ENCODE measurements at places on chromosomes 6 and 20.

GRCh38 chr20:58926802-58927489 lies 54.1 kb upstream of the NELFCD start:
- DNase-seq, result no peak

GRCh38 chr20:15949391-15949790 lies 623.9 kb downstream of the KIF16B start:
- no peak for DNase-seq

DNA sequence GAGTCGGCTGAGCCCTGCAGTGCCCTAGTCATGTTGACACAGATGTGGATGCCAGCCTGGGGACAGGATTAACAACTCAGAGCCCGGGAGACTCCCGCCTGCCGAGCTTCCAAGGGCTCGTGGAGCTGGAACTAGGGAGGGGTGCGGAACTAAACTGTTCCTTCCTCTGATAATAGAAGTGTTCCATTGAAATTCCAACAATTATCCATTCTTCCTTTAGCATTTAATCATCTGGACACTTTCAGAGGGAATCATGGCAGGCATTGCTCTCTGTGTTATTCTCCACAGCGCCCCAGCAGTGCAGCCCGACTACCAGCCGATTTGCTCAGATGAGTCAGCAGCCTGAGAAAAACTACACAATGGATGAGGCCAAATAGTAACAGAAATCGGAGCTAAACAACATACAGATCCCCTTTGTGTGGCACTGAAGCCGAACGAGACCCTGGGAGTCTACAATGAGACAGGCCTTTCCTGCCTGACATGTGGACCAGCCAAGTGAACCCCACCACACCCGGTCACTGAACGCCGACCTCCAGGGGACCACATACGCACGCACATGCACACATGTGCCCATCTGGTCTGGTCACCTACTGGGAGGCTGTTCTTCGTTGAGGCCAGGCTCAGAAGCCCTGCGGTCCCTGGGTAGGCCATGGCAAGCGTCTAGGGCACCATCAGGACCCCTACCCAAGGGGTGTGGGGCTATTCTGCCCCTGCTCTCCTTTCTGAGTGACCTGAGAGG lies 238.4 kb upstream of the AFDN start:
- no peak for DNase-seq

DNA sequence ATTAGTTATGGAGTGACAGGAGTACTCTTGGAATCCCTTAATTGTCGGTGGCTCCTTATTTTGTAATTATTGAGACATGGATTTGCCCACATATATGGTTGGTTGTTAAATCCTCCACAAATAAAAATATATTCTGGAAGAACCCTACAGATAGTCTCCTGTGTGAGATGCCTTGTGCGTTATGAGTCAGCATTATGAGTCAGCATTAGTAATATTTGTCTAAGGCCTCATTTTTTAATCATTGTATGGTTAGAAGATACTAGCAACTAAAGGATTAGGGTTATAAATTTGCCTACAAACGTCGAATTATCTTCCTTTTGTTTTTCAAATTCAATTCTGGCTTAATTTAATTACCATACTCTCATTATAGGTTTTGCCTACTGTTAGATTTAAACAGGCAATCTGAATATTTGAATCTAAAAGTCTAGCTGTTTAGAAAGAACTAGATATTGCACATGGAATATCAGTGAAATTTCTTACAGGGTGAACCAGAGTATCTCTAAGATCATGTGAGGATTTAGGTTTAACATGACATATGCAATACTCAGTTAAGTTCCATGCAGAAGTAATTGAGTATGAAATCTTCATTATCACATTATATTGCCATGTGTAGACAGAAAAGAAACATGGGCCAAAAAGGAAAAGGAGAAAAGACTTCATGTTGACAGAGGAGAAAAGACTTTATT lies 5.9 kb downstream of the C6orf58 start:
- DNase-seq, result no peak

GRCh38 chr6:2503816-2504494 lies 246.8 kb downstream of the MYLK4 start:
- DNase-seq, result no peak

DNA sequence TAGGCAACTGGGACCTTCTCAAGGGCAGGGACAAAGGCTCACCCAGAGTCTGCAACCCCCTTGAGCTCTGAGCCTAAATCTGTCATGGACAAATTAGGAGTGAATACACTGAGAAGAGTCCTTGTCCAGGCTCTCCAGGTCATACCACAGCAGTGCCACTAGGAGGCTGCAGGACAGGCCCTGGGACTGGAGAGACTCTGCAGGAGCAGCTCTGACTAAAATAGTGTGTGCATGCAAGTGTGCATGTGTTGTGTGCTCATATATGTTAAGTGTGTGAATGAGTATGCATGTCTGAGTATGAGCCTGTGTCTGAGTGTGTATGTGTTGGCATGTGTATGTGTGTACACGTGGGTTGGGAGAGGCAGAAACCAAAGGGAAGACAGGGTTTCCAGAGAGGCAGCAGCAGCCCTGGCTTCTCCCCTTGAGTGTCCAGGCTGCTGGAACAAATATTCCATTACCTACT lies 27.1 kb downstream of the MRPL14 start:
- DNase-seq, result no peak

DNA sequence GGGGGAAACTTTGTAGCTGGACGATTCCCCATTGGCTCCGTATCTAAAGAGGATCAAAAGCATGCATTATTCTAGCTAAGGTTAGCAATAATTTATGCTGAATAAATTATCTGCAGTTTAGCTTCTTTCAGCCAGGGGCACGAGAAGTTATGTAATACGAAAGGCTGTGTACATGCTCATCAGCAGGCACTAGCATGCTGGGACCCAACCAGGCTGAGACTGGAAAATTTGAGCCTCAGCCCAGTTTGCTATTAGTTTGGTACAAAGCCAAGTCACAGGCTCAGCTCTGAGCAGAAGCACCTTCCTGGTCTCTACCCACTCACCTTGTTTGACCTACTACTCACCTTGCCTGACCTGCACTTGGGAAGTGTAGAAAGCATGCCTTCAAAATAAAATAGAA lies 328.1 kb upstream of the ARID1B start:
- DNase-seq, result no peak

DNA sequence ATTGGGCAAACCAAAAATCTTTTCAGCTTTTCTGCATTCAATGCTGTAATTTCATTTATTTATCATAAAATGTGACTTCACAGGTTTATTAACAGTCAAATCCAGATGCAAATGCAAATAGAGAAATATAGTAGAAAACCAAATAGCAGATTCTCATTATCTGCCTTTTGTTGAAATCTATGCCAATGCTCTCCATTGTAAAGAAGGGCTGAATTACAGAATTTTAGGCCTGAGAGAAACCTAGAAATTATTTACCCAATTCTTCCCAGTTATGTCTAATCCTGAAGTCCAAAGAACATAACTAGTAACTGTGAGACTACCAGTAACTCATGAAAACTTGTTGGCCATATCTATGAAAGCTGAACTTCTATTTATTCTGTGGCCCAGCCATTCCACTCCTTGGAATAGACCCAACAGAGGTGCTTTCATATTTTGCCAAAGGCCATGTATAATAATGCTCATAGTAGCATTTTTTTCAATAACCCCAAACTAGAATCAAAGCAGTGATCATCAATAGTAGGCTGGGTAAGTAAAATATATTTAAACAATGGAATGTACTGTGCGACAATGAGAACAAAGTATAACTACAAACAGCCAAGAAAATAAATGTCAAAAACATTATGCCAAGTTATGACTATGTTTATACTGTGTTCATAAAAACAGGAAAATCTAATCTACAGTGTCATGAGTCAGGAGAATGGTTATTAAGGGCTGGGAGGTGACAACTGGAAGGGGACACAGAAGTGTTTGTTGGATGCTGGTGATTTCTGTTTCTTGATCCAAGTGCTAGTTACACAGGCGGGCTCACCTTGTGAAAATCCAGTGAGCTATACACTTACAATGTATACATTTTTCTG lies 183.8 kb downstream of the HS3ST5 start:
- no peak for DNase-seq

- DNase-seq, result no peak
Measured at GRCh38 chr6:52894285-52894684, 15.2 kb downstream of the GSTA3 start.

DNA sequence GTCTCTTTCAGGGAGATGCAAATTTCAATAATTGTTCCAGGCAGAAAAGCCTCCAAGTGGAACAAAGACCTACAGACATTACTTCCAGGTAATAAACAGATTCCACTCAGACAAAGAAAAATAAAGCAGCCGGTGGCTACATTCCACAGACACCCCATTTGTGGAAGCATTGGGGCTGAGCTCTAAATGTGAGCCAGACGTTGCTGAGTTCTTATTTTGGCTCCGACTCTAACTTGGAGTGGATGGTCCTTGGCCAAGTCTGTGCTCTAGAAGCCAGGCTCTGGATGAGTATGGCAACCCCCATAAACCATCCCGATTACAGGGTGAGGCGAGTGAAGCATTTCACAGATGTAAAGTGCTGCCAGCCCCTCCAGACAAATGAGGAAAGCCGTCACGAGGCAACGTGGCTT lies 6.6 kb downstream of the TRAM2 start:
- DNase-seq, result no peak

GRCh38 chr20:64103871-64104666 lies 3.3 kb downstream of the NPBWR2 start:
- no peak for DNase-seq

GRCh38 chr6:143536866-143537691 lies 25.6 kb upstream of the FUCA2 start:
- peak; percentile 47 for DNase-seq

DNA sequence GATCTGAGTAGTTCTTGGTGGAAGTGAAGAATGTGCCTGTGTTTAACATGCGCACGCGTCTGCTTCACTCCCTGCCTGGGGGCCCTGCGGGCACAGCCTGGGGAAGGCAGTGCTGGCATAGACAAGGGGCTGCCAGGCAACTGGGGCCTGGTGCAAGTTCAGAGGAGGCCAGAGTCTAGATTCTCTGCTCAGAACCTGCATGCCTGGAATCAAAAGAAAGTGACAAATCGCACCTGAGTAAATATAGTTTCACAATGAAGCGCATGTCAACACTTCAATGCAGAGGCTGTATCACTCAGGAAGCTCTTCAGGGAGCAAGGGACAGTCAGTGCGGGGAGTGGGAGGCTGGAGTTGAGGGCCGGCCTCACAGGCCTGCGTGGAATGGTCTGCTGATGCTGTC lies 24.2 kb upstream of the PPP1R14C start:
- no peak for DNase-seq

DNA sequence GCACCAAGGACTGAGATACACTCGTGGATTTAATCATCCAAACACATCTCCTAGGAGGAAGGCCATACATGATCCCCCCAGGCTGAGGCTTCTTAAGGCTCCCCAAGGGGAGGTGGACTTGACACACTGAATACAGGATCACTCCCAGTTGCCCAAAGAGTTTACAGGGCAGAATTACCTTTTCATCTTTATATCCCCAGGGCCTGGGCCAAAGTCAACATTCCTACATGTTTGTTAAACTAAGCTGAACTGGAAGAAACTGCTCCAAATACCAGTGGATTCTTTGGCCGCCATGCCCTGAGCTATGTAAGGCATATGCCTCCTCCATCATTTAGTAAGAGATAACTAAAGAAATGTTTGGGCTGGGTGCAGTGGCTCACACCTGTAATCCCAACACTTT lies 22.2 kb upstream of the SERPINB1 start:
- no peak for DNase-seq

- no peak for DNase-seq
Measured at GRCh38 chr6:124478906-124479305, 483.3 kb upstream of the RNF217 start.

DNA sequence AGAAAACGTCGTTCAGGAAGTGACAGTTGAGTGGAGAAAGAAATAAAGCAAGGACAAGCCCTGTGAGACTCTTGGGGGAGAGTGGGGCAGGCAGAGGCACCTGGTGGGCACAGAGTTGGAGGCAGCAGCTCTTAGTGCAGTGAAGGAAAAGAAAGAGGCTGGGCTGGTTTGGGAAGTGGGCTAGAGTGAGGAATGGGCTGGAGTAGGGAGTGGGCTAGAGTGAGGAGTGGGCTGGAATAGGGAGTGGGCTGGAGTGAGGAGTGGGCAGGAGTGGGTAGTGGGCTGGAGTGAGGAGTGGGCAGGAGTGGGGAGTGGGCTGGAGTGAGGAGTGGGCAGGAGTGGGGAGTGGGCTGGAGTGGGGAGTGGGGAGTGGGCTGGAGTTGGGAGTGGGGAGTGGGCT lies 43.7 kb upstream of the BCAS1 start:
- no peak for DNase-seq

GRCh38 chr20:20410678-20411077 lies 42.8 kb downstream of the INSM1 start:
- no peak for DNase-seq
